ENCODE measurements at places on chromosomes 6 and 20.

- no peak for DNase-seq
Observed at GRCh38 chr6:90086517-90086916, 192.2 kb downstream of the GJA10 start.

- DNase-seq: no peak
Observed at GRCh38 chr6:109039795-109040194, 54.9 kb downstream of the SESN1 start.

- no peak for DNase-seq
Observed at GRCh38 chr20:57409316-57409671, 18.1 kb downstream of the RBM38 start.

DNA sequence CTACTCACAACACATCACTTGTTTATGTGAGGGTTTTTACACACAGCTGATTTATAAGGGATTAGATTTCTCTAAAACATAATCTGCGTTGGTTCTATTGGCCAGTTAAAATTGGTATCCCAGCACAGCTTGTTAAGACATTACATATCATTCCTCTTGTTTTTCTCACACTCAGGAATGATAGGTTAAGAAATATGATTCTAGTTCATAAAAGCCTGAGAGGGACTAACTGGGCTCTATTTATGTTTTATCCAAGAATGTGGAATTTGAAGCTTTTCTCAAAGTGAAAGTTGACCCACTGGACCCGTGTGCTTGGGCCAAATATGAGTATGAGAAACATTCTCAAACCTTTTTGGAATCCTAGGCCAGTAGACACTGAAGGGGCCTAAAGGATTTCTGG lies 117.3 kb downstream of the TMEM170B start:
- DNase-seq: no peak

DNA sequence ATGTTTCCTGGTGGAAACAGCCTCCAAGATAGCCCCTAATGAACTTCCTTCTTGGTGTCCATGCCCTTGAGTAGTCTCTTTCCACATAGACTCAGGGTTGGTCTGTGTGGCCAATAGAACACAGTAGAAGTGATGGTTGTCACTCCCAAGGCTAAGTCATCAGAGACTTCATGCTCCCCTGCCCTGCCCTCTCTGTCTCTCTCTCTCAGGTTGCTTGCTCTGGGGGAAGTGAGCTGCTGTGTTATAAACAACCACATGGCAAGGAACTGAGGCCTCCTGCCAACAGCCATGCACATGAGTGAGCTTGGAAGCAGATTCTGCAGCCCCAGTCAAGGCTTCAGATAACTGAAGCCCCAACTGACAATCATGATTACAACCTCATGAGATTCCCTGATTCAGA lies 85.3 kb upstream of the SLC22A16 start:
- DNase-seq: no peak
